ENCODE measurements at places on chromosomes 2 and 18.

GRCh38 chr18:676069-676468 lies 18.6 kb downstream of the TYMS start:
- DNase-seq, result no peak

GRCh38 chr2:3204031-3204821 lies 173.4 kb downstream of the EIPR1 start:
- DNase-seq, result no peak

GRCh38 chr2:104654811-104655210 lies 199.1 kb upstream of the POU3F3 start:
- DNase-seq, result no peak

- no peak for DNase-seq
Observed at GRCh38 chr2:53476834-53477233, 290.8 kb upstream of the CHAC2 start.

- DNase-seq, result no peak
Observed at GRCh38 chr2:8567469-8568260, 114.2 kb upstream of the ID2 start.

DNA sequence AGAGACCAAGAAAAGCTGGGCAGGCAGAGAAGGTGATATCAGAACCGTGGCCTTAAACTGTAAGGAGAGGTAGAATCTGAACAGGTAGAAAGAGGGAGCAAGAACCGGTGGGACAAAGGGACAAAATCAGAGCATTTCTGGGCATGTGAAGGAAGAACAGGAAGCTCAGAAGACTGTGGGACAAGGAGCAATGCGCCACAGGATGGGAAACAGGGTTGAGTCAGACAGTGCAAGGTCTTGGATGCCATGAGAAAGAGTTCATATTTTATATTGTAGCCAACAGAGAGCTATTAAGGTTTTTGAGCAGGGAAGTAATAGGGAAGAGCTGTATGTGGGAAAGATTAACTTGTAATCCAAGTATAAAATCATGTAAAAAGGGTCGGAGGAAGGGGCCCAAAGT lies 106.4 kb upstream of the UGP2 start:
- peak; percentile 73 for DNase-seq
